ENCODE measurements at places on chromosomes 5 and 9. TPM values are rescaled to one million over a fixed set of nuclear protein-coding genes. Genes with fewer than 3 reads are reported as not detected.

IL9 gene
- not detected for total RNA-seq

- H3K4me3 ChIP-seq, result no peak overlapping the region
- H3K27me3 ChIP-seq, result no peaks in the 10 kb centered on the region
- H3K27ac ChIP-seq, result no peak overlapping the region
- no peak for DNase-seq
- no peaks in the 10 kb centered on the region for H3K4me1 ChIP-seq
Observed at GRCh38 chr9:100284247-100284646, 68.5 kb downstream of the TEX10 start.

PTGR1 gene
- total RNA-seq, result 611 TPM

DNA sequence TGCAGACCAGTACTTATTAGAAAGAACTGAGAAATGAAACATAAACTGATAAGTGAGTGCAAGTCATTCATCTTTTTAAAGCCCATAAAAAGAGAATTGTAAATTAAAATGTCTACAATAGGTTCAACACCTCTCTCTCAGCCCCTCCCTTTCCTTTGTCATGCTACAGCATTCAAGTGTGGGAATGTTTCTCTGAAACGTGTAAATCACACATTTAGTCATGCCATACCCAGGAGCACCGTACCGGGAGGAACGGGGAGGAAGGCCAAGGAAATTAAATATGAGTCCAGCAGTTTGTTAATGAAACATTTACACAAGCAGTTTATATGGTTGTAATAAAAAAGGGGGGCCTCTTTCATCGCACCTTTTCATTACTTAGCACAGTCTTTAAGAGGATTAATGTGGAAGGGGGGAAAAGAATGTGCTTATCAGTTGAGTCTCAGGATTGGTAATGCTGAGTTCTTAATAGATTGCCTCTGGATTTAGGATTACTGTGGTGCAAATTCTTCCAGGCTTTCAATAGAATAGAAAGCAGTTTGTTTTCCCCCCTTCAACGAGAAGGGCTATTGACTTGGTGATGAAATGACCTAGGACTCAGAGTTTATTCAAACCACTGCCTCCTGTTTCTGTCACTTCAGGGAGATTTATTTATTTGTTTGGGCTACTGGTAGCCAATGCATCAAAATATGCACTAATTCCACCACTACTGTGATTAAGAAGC lies 176.0 kb upstream of the ZNF608 start:
- no peak overlapping the region for H3K27ac ChIP-seq
- DNase-seq, result no peak
- H3K4me1 ChIP-seq, result no peaks in the 10 kb centered on the region
- no peaks in the 10 kb centered on the region for H3K36me3 ChIP-seq
- H3K27me3 ChIP-seq, result no peaks in the 10 kb centered on the region

GRCh38 chr9:7976167-7976755 lies 176.7 kb upstream of the DMAC1 start:
- no peaks in the 10 kb centered on the region for H3K27me3 ChIP-seq
- H3K27ac ChIP-seq, result no peak overlapping the region
- H3K4me3 ChIP-seq, result no peak overlapping the region
- no peaks in the 10 kb centered on the region for H3K36me3 ChIP-seq
- no peaks in the 10 kb centered on the region for H3K4me1 ChIP-seq

ZNF169 gene
- total RNA-seq, result 11.3 TPM

MSANTD3 gene
- total RNA-seq, result 40.0 TPM

DNA sequence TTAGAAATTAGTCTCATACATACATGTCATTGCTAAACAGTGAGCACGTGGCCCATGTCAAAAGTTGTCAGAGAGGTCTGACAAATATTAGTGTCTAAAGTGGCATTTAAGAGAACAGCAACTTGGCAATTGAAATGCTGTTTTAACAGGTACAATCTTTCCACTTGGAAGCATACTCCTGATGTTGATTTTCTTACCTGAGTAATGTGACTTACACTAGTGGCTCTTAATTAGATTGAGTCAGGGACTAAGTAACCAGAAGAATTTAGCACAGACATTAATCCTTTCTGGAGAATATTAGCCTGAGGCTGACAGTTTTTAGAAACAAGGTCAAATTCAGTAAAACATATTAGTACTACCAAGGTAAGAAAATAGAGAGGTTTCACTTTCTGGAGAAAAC lies 357.0 kb upstream of the ZNF608 start:
- H3K4me1 ChIP-seq, result no peaks in the 10 kb centered on the region
- no peaks in the 10 kb centered on the region for H3K27me3 ChIP-seq
- H3K27ac ChIP-seq, result no peak overlapping the region
- DNase-seq, result no peak
- no peak overlapping the region for H3K4me3 ChIP-seq

DNA sequence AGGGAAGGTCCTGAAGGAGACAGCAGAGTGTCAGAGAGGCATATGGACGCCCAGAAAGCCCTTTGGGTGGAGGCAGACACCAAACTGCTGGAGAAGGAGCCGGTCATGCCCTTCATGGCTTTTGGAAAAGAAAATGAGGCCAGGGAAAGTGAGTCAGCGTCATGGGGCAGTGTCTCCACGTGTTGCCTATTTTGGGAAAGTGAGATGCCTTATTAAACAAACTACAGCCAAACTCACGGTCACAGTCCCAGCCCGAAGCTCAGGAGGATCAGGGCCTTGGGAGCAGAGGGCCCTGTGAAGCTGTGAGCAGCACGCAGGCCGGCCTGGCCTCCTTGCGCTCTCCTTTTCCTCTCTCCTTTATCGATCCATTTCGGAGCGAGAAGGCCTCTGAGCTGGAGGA lies 25.0 kb downstream of the RGS3 start:
- H3K27me3 ChIP-seq, result no peaks in the 10 kb centered on the region
- DNase-seq, result no peak
- H3K36me3 ChIP-seq, result peaks cover 9% of the 10 kb centered on the region
- H3K4me3 ChIP-seq, result no peak overlapping the region
- H3K27ac ChIP-seq, result no peak overlapping the region
- H3K4me1 ChIP-seq, result no peaks in the 10 kb centered on the region

RGS7BP gene
- not detected for total RNA-seq

DNA sequence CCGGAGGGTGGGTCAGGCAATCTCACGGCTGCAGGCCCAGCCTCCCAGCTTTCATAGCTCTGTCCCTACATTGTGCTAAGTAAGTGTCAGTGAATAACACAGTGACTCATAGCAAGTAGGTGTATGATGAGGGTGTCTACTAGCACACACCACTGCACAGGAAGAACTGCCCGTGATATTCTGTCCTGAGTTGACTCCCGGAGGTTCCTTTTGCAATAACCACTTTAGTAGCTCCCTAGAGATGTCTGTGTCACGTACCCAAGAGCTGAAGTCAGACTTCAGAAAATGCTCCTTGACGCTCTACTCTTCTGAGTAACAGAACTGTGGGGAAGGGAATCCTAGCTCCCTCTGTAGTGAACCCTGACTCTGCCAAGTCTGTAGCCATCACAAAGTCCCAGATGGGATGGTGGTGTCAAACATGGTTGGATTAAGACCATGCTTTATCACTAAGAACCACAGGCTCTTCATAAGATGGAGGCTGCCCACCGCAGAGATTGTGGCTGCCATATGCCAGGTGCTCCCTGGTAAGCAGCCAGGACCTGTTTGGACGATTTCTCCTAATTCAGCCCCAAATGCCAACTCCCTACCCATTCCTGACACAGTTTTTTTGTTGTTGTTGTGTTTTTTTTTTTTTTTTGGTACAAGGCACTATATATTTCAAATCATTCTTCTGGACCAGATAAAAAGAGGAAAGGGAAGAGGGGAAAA lies 352.6 kb upstream of the PANK3 start:
- DNase-seq, result no peak
- no peak overlapping the region for H3K4me3 ChIP-seq
- no peaks in the 10 kb centered on the region for H3K4me1 ChIP-seq
- no peak overlapping the region for H3K27ac ChIP-seq
- H3K27me3 ChIP-seq, result peaks cover 77% of the 10 kb centered on the region
- no peaks in the 10 kb centered on the region for H3K36me3 ChIP-seq

MEF2C gene
- total RNA-seq, result 2.5 TPM

ADCY2 gene
- not detected for total RNA-seq

- H3K27me3 ChIP-seq, result no peaks in the 10 kb centered on the region
- no peak for DNase-seq
- H3K4me1 ChIP-seq, result no peaks in the 10 kb centered on the region
- H3K4me3 ChIP-seq, result no peak within 1 kb of the TSS
Observed at GRCh38 chr9:34957492-34958410, at the start of gene PHF24. TSS of gene PHF24 (plus strand) at chr9:34958285. CDS start at chr9:34971299, 13,014 bp downstream.

GRCh38 chr5:82356808-82357671 lies 78.9 kb upstream of the RPS23 start:
- DNase-seq, result peak; percentile 82
- H3K4me1 ChIP-seq, result peaks cover 6% of the 10 kb centered on the region
- H3K36me3 ChIP-seq, result no peaks in the 10 kb centered on the region
- H3K27ac ChIP-seq, result peak overlapping the region; percentile 80
- no peaks in the 10 kb centered on the region for H3K27me3 ChIP-seq

BHMT gene
- total RNA-seq, result not detected

DNA sequence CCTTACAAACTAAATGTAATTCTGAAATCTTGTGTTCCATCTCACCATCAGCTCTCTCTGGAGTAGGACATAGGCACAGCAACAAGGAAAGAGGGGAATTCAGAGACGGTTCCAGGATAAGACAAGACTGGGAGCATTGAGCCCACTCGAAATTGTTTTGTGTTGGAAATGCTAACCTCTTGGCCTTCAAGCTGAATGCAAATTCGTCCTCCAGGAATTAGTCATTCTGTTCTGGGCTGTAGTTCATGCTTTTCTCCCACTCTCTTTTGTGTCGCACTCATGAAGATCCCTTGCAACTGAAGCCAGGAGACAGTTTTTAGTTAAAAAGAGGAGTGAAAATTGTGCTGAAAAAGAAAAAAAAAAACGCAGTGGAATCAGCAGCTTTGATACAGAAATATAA lies 121.7 kb upstream of the SEMA6A start:
- H3K4me3 ChIP-seq, result no peak overlapping the region
- no peak overlapping the region for H3K27ac ChIP-seq
- no peaks in the 10 kb centered on the region for H3K36me3 ChIP-seq
- no peak for DNase-seq

CEL gene
- total RNA-seq, result 2.7 TPM

EXOSC2 gene
- total RNA-seq, result 52.0 TPM

DNA sequence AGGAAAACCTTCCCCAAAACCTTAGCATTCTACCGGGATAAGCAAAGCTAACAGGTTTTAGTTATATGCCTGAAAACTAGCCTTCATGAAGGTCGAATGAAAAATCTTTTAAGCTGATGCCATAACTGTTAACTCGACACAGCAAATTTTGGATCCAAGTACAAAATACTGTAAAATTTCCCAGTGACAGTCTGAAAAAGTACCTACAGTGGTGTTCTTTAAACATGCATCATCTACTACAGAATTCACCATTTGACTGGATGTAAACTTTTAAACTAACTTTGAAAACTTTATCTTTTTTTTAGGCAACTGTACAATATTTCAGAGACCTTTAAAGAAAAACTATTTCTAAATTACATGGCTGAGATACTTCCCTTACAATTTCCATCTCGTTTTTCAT lies 791 bp downstream of the RAPGEF6 start:
- peaks cover 38% of the 10 kb centered on the region for H3K4me1 ChIP-seq
- H3K4me3 ChIP-seq, result peak overlapping the region; percentile 66
- peak overlapping the region; percentile 96 for H3K27ac ChIP-seq
- H3K36me3 ChIP-seq, result no peaks in the 10 kb centered on the region
- H3K27me3 ChIP-seq, result no peaks in the 10 kb centered on the region

DNA sequence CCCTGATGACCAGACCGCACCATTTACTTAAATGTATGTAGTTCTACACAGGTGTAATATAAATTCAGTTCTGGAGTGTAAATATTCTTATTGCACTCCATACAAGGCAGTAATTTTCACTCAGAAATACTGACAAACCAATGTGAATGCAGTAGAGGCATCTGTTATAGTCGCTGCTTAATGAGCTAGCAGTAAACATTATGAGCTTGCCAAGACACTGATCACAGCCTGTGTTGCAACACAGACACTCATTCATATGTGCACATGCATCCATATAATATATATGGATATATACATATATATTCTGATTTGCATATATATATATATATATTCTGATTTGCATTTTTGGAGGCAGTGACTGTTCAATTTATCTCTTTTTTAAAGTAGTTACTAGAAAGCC lies 435.1 kb upstream of the ST8SIA4 start:
- no peak overlapping the region for H3K4me3 ChIP-seq
- no peak for DNase-seq
- H3K4me1 ChIP-seq, result no peaks in the 10 kb centered on the region
- no peak overlapping the region for H3K27ac ChIP-seq

DNA sequence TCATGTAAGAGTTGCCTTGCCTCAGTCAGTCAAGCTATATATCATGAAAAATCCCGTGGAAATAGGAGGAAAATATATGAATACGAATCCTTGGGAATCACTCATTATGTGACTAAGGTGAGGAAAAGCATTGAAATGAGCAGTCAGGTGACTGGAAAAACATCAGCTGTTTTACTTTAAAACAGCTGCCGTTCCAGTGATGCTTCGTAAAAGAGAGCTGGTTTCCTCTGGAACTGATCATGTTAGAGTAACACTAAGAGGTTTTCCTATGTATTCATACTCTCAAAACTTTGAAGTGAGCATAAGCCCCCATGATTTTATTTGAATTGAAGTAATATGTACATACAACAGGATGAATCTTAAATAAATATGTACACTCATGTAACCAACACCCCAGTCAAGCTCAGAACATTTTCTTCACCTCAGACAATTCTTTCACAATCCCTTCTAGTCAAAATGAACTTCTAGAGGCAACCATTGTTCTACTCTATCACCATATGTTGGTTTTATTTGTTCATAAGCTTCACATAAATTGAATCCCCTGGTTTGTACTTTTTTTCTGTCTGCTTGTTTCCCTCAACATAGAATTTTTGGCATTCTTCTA lies 107.7 kb downstream of the SLC25A46 start:
- no peak overlapping the region for H3K27ac ChIP-seq
- H3K4me1 ChIP-seq, result no peaks in the 10 kb centered on the region
- no peaks in the 10 kb centered on the region for H3K36me3 ChIP-seq
- DNase-seq, result no peak
- no peaks in the 10 kb centered on the region for H3K27me3 ChIP-seq

DNA sequence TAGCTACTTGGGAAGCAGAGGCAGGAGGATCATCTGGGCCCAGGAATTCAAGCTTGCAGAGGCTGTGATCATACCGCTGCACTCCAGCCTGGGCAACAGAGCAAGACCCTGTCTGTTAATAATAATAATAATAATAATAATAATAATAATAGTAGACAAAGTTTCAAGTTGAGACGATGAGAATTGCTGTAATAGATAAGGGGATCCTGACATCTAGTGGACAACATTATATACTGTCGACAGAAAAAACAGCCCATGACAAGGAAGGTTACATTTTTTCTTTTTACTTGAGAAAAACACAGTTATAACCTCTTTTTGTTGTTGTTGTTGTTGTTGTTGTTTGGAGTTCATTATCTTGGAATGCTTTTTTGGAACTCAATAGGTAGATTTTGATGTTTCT lies 35.3 kb downstream of the NDFIP1 start:
- peaks cover 20% of the 10 kb centered on the region for H3K36me3 ChIP-seq
- no peak for DNase-seq
- H3K4me3 ChIP-seq, result no peak overlapping the region

GRCh38 chr5:113900816-113901215 lies 387.3 kb downstream of the YTHDC2 start:
- H3K4me3 ChIP-seq, result no peak overlapping the region
- H3K27ac ChIP-seq, result no peak overlapping the region
- H3K4me1 ChIP-seq, result no peaks in the 10 kb centered on the region
- H3K36me3 ChIP-seq, result no peaks in the 10 kb centered on the region
- no peaks in the 10 kb centered on the region for H3K27me3 ChIP-seq
